ENCODE measurements at places on chromosomes 6 and 20.

- no peak for DNase-seq
Measured at GRCh38 chr6:123306334-123306733, 310.3 kb downstream of the CLVS2 start.

DNA sequence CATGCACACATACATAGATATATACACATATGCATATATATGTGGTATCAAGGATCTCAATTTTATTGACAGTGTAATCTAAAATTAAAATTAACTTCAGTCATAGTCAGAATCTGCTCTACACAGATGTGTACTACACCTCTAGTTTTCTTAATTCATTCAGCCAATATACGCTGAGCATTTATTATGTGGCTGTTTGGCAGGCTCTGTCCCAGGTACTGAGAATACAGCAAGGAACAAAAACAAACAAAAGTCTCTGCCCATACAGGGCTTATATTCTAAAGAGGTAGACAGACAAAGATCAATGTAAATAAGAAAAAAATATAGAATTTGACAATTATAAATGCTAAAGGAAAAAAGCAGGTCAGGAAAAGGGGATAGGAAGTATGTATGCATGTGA is 7.8 kb upstream of the RGS17 start:
- no peak for DNase-seq

DNA sequence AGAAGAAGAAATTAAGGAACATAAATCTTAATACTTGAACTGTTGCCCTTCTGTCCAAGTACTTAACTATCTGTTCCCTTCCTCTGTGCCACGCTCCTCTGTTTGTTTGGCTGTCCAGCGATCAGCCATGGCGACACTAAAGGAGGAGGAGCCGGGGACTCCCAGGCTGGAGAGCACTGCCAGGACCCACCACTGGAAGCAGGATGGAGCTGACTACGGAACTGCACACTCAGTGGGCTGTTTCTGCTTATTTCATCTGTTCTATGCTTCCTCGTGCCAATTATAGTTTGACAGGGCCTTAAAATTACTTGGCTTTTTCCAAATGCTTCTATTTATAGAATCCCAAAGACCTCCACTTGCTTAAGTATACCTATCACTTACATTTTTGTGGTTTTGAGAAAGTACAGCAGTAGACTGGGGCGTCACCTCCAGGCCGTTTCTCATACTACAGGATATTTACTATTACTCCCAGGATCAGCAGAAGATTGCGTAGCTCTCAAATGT is 17.1 kb downstream of the IRF4 start:
- DNase-seq, result no peak

DNA sequence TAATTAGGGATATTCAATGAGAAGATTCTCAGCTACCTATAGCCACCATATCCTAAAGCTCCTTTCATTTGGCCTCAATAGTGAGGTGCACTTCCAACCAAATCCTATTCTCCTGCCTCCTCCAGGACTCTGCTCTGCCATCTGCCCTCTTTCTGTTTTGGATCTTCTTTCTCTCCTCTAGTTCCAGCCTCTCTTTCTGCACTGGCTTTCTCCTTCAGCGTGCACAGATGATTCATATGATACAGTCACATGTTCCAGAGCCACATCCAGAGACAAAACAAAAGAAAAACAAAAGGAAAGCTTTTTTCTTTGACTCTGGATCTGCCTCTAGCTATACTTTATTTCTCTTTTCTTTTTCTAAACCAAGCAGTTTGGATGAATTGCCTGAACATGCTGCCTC is 531.9 kb upstream of the MAN1A1 start:
- no peak for DNase-seq

- DNase-seq, result no peak
Measured at GRCh38 chr20:38260025-38260377, 534 bp downstream of the KIAA1755 start.

GRCh38 chr6:156345700-156346099 is 431.5 kb upstream of the ARID1B start:
- DNase-seq, result no peak

- DNase-seq, result no peak
Measured at GRCh38 chr20:40781327-40782042, 92.4 kb upstream of the MAFB start.

GRCh38 chr6:154861825-154862224 is 128.6 kb downstream of the SCAF8 start:
- DNase-seq, result no peak

DNA sequence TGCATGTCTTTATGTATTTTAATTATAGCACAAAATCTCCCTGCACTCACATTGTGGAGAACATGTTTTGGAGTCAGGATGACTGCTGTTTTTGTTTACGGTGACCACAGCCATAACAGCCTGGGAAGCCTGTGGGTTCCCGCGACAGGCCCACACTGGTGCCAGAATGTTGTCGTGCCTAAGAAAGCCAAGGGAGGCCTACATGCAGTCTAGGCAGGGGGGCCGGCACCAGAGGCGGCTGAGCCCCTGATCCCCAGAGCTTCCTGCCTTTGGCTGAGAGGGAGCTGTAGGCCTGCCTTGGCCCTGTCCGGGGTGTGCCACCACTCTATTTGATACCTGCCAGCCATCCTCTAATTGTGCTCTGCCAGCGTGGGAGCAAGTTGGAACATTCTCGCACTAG is 46.7 kb downstream of the TBC1D7 start:
- no peak for DNase-seq

- no peak for DNase-seq
Measured at GRCh38 chr6:150723857-150724256, 124.2 kb downstream of the PLEKHG1 start.

DNA sequence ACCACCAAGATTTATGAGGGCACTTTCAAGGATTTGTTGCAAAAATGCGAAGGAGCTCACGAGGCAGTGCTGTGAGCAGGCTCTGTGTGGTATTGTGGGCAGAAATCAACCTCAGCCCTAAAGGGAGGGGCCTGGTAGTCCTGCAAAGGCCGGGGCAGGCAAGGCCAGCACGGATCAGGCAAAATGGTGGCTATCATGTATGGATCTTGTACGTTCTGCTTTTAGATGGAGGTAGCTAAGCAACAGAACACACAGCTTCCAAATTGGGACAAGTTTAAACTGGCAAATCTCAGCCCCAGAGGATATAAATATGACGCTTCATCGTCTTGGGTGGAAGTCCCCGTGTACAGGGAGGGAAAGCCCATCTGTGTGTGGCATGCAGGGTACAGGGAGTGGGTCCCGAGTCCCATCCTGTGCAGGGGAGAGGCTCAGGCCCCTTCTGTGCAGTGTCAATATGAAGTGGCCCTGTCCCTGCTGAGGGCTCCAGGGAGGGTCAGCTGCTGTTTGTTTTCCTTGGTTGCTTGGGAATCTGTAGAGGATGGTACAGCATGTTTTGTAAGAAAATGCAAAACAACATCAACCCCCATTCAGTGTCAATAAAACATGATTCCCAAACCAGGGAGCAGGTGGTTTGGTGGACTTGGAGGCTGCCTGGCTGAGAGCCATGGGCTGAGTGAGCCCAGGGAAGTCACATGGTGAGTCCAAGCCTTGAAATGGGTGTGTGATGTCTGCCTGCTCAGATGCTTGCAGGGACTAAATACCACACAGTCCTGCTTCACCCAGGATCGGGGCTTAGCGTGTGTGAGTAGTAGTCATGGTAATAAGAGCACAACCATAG is 113.0 kb downstream of the SYCP2 start:
- no peak for DNase-seq

- DNase-seq, result peak; percentile 89
Measured at GRCh38 chr6:29926413-29927274, 15.7 kb upstream of the HLA-A start.

DNA sequence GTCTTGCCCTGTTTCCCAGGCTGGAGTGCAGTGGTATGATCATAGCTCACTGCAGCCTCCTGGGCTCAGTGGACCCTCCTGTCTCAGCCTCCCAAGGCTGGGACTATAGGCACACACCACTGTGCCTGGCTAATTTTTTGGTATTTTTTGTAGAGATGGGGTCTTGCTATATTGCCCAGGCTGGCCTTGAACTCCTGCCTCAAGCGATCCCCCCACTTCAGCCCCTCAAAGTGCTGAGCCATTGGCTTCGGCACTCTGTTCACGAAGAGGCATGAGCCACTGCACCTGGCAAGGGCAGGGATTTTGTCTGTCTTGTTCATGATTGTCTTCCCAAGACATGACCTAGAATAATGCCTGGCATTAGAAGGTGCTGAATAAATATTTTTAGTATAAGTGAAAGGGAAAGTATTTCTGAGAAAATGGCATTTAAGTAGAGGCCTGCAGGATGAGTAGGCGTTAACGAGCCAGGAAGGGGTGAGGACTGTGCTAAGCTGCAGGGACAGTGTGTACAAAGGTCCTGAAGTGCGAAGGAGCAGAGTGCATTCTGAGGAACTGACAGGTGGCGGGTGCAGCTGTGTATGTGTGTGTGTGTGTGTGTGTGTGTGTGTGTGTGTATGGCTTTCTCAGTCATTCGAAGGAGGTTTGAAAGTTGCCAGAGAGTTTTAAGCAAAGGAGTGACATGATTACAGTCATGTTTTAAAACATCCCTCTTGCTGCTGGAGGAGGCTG is 43.0 kb downstream of the VEGFA start:
- peak; percentile 30 for DNase-seq

- DNase-seq, result no peak
Measured at GRCh38 chr6:25085756-25086155, 150.0 kb upstream of the RIPOR2 start.

DNA sequence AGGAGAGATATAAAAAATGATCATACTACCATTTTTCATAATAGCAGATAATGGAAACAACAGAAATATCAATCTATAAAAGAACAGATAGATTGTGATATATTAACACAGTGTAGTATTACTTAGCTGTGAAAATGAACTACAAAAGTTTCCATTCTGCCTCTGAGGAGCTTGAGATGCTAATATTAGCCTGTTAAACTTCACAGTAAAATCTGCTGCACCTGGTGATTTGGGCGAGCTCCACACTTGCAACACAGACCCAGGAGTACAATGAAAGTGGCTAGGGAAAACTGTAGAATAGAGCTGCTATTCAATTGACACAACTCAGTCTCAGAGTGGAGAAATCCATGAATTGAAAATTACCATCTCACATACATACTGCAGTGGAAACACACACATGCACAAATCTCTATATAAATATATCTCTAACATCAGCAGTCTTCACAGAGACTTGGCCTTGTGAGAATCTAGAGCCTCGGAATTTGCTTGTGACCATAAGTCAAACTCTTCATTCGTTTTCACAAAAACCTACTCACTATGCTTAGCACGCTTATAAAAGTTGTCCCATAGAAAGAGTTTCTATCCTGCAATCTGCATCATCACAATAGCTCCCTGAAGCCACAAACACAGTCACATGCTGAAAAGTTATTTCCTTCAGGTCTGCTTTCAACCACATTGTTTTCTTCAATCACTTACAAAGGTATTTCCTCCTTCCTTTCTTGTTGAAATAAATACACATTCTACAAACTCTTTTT is 133.0 kb downstream of the PAK5 start:
- DNase-seq, result no peak

DNA sequence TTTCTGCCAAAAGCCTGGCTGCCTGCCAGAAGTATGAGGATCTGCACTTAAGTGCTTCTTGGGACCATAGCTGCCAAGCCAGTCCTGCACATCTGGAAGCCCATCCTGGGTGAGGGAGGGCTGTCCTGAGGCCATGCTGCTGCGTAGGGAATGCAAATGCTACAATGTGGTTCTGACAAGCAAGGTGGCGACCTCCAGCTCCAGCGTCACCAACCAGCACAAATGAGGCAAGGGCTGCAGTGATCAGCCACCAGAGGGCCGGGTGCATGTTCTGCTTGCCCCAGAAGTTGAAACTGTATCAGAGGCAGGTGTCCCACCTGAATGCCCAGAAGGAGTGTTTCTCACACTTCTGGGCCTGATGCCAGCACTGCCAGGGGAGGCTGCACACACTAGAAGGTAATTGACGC is 99.1 kb upstream of the KCNQ5 start:
- peak; percentile 10 for DNase-seq

GRCh38 chr6:55286824-55287223 is 40.4 kb upstream of the GFRAL start:
- no peak for DNase-seq

DNA sequence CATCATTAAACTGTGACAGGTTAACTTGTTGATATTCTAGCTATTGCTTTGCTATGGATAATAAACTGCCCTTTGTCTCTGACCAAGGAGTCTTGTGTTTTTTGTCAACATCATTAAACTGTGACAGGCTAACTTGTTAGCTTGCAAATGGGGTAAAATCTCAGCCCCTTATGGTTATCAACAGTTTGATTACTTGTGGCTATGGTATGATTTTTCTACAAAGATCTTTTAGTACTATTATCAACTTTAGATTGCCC is 35.9 kb downstream of the SLC2A12 start:
- DNase-seq, result no peak

- no peak for DNase-seq
Measured at GRCh38 chr6:111464184-111464583, 18.8 kb downstream of the REV3L start.

DNA sequence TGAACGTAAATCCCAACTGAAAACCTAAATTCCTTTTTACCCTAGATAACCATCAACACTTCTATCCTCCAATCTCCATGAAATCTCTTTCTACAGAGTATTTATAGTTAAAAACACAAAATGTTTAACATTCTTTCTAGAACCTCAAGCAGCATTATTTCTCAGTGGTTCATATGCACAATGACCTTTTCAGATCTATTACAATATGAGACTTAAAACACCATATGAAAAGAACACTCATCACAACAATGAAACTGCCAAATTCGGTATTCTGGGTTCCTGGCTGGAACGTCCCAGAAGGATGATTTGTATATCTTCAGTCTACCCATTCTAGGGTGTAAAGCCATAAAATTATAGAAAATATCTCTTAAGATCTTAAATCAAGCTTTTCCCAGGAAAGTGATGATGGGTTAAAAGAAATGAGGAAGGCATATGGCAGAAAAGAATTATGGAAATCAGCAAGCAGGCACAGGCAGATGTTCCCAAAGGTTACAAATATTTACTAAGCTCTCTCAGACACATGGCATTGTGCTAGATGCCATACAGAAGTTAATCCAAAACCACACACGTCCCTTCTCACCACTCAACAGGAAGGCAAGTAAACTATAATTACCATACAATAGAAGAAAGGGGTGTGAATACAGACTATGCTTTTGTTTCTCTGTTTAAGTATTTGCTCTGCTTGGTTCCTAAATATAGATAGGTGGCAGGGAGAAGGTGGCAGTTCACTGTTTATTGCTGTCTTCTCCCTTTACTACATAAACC is 118.0 kb downstream of the CHD6 start:
- no peak for DNase-seq

DNA sequence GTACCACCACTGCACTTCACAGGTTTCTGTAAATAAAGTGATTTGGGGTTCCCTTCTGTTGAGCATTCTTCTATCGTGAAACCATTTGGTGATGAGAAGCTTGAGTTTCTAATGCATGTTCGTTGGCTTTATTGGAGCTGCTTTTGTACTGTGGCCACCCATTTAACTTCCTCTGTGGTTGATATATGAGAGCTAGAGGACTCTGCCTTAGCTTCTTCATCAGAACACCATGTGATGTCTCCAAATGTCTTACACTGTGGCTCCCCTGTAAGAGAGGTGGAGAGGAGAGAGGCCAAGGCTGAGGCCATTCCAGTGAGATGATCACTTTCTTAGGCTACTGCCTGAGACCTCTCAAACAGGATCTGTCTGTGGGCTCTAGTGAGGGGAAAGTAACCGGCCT is 114.5 kb downstream of the SLC16A10 start:
- DNase-seq, result no peak

- DNase-seq, result no peak
Measured at GRCh38 chr6:105191351-105191750, 11.5 kb upstream of the POPDC3 start.

- DNase-seq, result no peak
Measured at GRCh38 chr6:35341557-35341956, 801 bp upstream of the PPARD start.

GRCh38 chr20:34887023-34887422 is 10.6 kb downstream of the ACSS2 start:
- no peak for DNase-seq

- peak; percentile 37 for DNase-seq
Measured at GRCh38 chr20:64049060-64049877, at the start of gene SOX18. TSS of gene SOX18 (minus strand) at chr20:64049639. CDS start at chr20:64049516, 123 bp downstream.
